A375 (cell line): ENCODE measurements at places on chromosomes 4 and X. TPM values are rescaled to one million over a fixed set of nuclear protein-coding genes. Genes with fewer than 3 reads are reported as not detected.

SERTM2 gene
- not detected in 2 replicates for total RNA-seq

DIPK2B gene
- total RNA-seq, result not detected in 2 replicates

SORBS2 gene
- total RNA-seq, result 39.2 and 42.1 TPM in 2 replicates

TEX11 gene
- not detected in 2 replicates for total RNA-seq

LUZP4 gene
- total RNA-seq, result not detected in 2 replicates

GLRB gene
- total RNA-seq, result 3.9 and 4.7 TPM in 2 replicates

GAGE2A gene
- total RNA-seq, result 28.0 and 28.9 TPM in 2 replicates

RIBC1 gene
- total RNA-seq, result 1.4 and 3.1 TPM in 2 replicates

MAGEA2B gene
- 45.3 and 46.0 TPM in 2 replicates for total RNA-seq

CDKL5 gene
- total RNA-seq, result 0.79 and 1.1 TPM in 2 replicates

CETN2 gene
- total RNA-seq, result 21.0 and 26.1 TPM in 2 replicates

GIMD1 gene
- total RNA-seq, result not detected in 2 replicates

CLGN gene
- 0.08 and 0.34 TPM in 2 replicates for total RNA-seq

GABRG1 gene
- total RNA-seq, result 0.58 and 0.72 TPM in 2 replicates

UCHL1 gene
- not detected in 2 replicates for total RNA-seq

SLC4A4 gene
- total RNA-seq, result 0.68 and 0.88 TPM in 2 replicates

ARHGAP36 gene
- not detected in 2 replicates for total RNA-seq

RHOH gene
- total RNA-seq, result not detected in 2 replicates

SLC26A1 gene
- 0.05 TPM in 1 of 2 replicates, not detected in the other for total RNA-seq

SLIT2 gene
- total RNA-seq, result 1.5 and 2.9 TPM in 2 replicates

GSX2 gene
- total RNA-seq, result not detected in 2 replicates

ZFYVE28 gene
- total RNA-seq, result 3.6 and 5.0 TPM in 2 replicates

IRAK1 gene
- total RNA-seq, result 210 and 235 TPM in 2 replicates

F8A3 gene
- total RNA-seq, result 0.53 and 2.3 TPM in 2 replicates

DACH2 gene
- total RNA-seq, result not detected in 2 replicates

KDM6A gene
- 14.1 and 20.4 TPM in 2 replicates for total RNA-seq

GATA1 gene
- total RNA-seq, result not detected in 2 replicates

MAGEA8 gene
- not detected in 2 replicates for total RNA-seq

HDX gene
- total RNA-seq, result 1.2 and 2.1 TPM in 2 replicates
